ENCODE measurements at places on chromosomes 7 and 10.

DNA sequence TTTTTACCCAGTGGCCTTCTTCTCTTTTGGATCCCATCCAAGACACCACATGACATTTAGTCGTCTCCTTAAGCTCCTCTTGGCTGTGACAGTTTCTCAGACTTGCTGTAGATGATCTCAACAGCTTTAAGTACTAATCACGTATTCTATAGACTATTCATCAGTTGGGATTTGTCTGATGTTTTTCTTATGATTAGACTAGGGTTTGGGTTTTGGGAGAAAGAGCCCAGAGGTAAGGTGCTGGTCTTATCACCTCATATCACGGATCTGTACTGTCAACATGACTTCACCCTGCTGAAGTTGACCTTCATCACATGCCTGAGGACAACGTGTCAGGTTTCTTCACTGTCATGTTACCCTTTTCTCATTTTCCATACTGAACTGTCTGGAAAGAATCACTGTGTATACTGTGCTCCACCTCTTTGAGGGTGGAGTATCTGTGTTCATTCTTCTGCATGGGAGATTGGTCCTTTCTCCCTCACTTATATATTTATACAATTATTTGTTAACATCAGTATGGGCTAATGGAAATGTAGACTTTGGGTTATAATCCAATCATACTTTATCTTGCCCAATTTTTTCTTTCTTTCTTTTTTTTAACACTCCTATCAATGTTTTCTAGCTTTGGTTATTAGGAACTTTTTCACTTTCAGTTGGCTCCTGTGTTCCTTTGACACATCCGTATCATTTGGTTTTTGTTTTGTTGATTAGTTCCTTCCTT is 6.4 kb upstream of the HKDC1 start:
- no peak for DNase-seq

GRCh38 chr10:26439406-26440087 is 1.4 kb downstream of the APBB1IP start:
- no peak for DNase-seq

DNA sequence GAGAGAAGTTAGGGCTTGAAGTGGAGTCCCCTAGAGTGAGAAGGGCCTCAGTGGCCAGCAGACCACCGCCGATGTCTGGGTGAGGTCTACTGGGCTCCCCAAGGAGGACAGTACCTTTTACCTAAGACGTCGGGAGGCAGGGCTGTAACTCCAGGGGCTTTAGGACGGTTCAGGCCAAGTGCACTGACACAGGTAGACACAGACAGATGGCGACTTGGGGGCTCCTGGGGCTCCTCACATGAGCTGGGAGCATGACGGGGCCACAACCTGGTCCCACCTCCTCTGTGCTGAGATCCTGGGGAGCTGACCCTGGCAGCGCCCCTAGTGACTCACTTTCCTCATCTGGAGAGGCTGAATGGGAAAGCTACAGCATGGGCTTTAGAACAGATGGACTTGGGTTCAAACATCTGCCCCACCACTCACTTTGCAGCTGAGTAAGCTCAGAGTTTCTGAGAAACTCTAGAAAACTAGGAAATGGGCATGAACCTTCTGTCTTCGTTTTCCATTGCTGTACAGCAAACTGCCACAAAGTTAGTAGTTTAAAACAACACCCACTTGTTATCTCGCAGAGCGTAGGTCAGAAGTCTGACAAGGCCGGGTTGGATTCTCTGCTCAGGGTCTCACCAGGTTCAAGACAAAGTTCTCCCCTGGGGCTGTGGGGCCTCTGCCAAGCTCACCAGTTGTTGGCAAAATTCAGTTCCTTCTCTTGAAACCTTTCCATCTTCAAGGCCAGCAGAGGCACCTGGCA is 4.7 kb upstream of the COMTD1 start:
- no peak for DNase-seq

GRCh38 chr7:127976056-127976737 is 55.0 kb downstream of the LRRC4 start:
- DNase-seq: no peak

GRCh38 chr7:139033346-139034114 is 2.3 kb downstream of the ZC3HAV1L start:
- no peak for DNase-seq

DNA sequence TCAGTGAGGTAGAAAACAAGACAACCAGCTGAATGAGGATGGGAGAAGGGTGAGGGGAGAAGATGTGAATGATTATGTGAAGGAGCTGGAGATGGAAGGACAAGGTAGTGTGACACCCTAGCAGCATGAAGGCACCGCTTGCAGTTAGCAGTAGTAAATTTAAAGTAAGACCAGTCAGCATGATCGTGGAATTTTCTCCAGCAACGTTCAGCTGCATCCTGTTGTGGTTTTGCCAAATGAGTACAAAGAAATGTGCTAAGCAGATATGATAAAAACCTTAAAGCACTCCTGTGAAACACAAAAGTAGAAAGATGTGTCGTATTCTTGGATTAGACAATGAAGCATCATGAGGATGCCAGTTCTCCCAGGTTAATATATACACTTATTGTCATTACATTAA is 34.1 kb upstream of the IFRD1 start:
- DNase-seq: no peak

DNA sequence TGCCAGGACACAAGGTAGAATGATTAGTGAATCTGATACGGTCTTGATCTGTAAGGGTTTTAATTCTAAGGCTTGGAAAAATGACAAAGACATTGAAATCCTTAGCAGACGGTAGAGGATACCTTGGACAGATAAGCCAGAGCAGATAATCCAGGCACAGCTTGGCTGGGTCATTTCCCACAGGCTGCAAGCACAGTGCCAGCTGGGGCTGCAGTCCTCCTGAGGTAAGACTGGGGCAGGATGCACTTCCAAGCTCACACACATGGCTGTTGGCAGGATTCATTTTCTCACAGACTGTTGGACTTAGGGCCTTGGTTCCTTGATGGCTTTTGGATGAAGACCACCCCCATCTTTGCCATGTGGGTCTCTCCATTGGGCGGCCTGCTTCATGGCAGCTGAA is 63.2 kb upstream of the BMPER start:
- DNase-seq: no peak

GRCh38 chr10:114761205-114762193 is 60.1 kb upstream of the FHIP2A start:
- no peak for DNase-seq

DNA sequence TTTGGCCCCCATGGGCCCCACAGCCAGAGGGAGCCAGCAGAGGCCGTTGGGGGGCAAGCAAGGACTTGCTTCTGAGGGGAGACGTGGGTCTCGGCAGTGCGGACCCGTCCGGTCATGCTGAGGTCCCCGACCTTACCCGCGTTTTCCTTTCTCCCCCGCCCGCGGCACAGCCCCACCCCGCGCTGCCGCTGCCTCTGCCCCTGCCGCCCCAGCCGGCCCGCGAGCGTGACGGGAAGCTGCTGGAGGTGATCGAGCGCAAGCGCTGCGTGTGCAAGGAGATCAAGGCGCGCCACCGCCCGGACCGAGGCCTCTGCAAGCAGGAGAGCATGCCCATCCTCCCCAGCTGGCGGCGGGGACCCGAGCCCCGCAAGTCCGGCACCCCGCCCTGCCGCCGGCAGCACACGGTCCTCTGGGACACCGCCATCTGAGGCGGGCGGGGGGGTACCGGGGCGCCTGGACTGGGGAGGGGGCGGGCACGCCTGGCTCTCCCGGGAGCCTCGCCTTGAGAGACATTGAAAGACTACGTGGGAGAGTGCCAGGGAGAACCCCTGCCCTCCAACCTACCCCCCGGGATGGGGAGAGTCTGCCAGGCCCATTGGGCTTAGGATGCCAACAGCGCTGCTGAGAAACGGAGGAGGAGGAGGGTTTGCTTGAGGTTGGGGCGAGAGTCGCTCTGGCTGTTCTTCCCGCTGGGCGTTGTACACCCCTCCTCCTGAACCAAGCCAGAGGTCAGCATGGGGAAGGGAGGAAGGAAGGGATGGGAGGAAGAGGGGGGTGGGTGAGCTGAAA is 9.9 kb downstream of the NYAP1 start:
- no peak for DNase-seq

DNA sequence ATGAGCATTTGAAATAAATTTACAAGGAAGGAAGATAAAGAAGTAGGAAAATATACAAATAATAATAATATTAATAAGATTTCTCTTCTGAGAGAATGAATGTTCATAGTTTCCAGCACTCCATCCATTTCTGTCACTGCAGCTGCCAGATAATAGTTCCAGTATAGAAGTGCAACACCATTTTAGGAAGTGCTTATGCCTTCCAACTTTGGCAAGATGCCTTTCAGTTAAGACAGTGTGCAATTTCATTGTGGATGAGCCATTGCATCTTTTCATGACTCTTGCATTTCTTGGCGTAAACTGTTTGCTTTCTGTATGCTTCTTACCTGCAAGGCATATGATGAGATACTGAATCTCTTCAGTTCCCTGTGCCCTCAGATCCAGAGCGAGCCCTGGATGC is 185.0 kb downstream of the PDE1C start:
- DNase-seq: no peak

GRCh38 chr10:2228320-2228901 is 491.1 kb upstream of the ADARB2 start:
- DNase-seq: no peak

DNA sequence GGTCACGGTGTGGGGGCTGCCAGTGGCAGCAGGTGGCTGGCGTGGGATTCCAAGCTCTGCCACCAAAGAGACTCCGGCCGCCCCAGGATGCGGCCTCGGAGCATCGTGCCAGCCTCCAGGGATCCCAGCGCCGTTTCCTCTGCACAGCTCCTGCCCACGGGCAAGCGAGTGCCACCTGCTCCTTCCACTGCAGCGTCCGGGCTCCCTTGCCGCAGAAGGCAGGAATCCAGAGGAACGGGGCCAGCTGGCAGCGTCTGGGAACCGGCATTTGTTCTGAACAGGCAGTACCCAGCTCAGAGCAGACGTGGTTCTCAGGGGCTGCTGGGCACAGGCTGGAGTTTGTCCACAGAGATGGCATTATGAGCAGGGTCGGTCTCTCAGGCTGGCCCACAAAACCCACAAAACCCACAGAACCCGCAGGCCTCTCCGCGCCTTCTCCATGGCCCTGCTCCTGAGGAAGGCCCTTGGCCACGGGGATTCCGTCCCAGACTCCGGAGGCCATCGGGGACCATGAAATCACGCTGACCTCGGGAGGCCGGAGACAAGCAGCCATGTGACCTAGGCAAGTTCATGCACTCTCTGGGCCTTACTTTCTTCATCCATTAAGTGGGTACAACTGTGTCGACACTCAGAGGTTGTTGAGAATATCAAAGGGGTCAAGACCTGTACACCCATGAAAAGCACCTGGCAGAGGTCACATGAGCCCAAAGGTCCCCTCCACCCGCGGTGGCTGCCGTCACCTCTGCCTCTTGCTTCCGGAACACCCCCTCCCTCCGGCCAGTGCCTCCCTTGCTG is 72.1 kb upstream of the TNRC18 start:
- no peak for DNase-seq

GRCh38 chr7:149874644-149875028 is 867 bp downstream of the ATP6V0E2 start:
- DNase-seq: no peak

DNA sequence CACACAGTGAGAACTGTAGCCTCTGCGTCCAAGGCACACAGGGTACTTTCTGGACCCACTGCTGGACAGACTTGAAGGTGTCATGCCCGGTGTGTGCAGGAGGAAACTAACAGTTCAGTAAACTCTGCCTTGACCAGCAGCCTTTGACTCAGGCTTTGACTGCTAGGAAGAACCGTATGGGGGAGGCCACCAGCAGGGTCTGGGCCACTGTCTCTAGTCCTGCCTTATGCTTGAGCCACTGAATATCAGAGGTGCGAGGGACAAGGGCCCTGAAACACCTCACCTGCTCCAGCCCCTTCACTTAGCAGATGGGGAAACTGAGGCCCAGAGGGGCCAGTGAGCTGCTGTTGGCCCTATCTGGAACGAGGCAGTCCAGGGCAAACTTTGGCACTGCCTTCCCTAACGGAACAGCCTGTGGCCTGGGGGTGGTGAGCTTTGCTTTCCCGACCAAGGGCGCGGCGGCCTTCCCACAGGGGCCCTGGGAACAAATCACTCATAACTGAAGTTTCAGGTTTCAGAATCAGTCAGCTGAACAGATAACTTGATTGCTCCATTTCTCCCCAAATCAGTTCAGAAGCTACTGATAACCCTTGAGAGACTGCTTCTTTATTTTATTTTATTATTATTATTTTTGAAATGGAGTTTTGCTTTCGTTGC is 130.0 kb downstream of the FAM53B start:
- no peak for DNase-seq

- no peak for DNase-seq
These were observed 115.1 kb upstream of the RET start for GRCh38 chr10:42961796-42962109.

DNA sequence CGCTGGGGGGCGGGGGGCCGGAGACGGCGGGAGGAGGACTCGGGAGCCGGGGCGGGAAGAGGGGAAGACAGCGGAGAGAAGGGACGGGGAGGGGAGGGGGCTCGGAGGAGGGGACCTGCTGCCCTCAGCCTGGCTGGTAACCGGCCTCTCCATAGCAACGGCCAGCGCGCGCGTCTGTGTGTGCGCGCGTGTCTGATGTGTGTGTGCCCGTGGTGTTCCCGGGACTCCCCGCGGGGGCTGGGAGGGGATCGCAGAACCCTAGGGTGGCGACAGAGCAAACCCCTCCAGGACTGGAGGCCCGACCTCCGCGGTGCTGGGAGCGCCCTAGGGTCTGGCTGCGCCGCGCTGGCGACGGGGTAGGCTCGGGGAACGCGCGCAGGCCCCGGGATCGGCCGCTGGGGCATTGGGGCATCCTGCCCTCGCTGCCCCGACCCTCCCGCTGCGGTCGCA is 356.3 kb downstream of the DNAJB6 start:
- DNase-seq: no peak

GRCh38 chr10:21263263-21263803 is 262.1 kb downstream of the SKIDA1 start:
- DNase-seq: no peak

GRCh38 chr10:121375172-121375571 is 223.1 kb downstream of the FGFR2 start:
- DNase-seq: no peak

DNA sequence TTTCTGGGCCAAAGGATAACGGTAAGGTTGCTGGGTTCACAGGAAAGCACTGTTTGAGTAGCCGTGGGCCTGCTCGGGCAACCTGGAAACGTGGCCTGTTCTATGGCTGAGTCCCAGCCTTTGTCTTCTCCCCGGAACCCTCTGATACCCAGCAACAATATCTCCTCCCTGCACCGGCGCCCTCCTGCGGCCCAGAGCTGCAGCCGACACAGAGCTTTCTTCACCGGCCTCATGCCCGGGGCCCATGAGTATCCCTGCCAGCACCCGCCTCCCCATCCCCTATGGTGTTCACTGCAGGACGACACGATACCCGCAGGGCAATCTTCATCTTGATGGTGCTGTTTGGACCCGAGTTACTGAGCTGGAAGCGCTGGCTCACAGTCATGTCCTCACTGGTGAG is 38.6 kb upstream of the NCAPG2 start:
- DNase-seq: no peak

DNA sequence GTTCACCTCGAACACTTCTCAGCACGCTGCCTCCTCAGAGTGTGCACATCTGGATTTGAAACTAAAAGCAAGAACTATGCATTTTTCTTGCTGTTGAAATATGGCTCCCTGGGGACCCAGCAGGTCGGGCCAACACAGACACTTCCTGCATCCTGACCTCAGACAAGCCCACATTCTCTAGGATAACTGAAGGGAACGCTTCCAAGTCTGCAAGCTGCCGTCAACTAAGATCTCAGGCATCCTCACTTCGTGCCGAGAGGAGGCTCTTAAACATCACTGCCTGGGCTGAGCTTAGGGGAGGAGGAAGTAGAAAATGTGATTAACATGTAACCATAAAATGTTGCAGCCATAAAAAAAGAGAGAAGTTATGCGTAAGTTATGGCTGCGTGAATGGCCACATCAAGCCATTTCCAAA is 65.5 kb downstream of the PYROXD2 start:
- DNase-seq: peak; percentile 12

- no peak for DNase-seq
These were observed 71.3 kb downstream of the PIP4K2A start for GRCh38 chr10:22643116-22643515.

GRCh38 chr10:71909399-71910083 is 54.7 kb upstream of the CHST3 start:
- no peak for DNase-seq
